Cortex of kidney (tissue), 1 donor: ENCODE measurements at places on chromosomes 12 and 14.

DNA sequence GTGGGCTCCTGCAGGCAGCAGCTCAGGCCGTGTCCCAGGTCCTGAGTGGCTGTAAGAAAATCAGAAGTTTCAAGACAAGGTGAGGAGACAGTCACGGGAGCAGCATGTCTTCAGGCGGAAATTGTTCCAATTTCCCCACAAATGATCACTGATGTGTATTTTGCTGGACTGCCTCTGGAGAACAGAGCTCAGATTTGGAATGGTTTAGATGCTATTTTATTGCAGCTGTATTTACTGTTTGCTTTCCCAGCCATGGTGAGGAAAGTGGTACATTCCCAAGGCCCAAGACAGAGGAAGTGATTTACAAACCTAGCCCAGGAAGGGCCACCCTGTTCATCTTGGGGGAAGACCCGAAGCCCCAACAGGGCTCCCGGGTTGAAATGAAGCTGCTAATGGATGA is 195.6 kb downstream of the CHST11 start:
- no peak for DNase-seq

GRCh38 chr12:4852911-4853310 is 56.8 kb upstream of the KCNA1 start:
- DNase-seq = no peak

DNA sequence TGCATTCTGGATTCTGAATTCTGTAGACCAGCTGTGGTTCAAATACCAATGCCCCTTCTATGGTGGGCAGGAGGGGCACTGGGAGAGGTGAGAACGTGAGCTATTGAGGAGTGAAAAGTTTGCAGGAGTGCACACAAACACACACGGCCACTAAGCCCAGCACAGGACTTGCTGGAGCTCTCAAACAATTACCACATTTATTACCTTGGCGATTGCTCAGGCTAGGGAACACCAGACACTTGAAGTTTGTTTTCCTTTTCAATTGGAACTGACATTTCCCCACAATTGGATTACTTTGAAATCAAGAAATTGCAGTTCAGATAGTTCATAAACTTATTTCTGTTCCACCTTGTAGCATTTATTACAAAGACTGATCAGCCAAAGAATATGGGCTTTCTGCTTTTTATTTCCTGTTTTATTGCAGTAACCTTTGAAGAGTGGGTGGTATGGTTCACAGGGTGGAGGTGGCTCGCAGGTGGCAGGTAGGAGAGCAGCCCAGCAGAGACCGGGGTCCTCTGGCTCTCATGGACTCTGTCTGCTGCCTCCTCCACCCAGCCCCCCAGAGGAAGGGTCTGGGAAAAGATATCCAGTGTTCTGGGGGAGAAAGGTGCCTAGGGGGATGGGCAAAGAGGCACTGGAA is 429.8 kb upstream of the CCDC196 start:
- DNase-seq = no peak

GRCh38 chr12:127810041-127810440 is 456.9 kb upstream of the TMEM132C start:
- DNase-seq = no peak

DNA sequence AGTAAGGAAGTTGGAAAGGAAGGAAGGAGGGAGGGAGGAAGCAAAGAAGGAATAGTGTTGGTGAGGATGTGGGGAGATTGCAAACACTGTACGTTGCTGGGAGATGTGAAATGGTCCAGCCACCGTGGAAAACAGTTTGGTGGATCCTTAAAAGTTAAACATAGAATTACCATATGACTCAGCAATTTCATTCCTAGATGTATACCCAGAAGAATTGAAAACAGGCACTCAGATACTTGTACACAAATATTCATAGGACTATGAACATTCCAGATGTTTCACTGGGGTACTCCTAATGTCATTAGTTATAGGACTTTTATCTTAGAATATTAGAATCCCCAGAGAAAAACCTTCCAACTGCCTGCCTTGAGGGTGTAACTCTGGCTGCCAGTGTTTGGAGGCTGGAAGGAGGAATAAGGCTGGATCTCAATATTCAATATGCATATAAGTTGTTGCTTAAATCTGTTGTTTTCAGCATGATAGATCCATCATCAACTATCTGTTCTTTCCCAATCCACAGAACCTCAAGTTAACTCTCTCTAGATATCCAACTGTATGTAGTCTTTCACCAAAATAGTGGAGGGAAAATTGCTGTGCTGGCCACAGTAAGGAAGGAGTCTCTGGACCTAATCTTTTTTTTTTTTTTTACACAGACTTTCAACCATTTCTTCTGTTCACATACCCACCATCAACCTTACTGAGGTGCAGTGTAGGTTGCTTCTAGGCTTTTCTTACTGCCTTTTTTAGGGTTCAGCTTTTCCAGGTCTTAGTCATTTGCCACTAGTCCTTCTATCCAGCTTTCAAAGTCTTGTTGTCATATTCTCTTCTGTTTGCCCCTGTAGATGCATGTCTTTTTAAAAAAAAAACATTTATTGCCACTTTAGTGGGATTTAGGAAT is 94.5 kb downstream of the DNAI7 start:
- no peak for DNase-seq
